Stimulated activated CD8-positive, alpha-beta memory T cell treated with anti-CD3 and anti-CD28 coated beads, Interleukin-12 subunit alpha, Interleukin-12 subunit beta, amount 100 ng/mL, for 1 hour (primary cell): ENCODE measurements at places on chromosomes 12 and 14.

GRCh38 chr12:8493084-8493483 lies 20.2 kb upstream of the CLEC4D start:
- DNase-seq: peak; percentile 9

- DNase-seq: no peak
These were observed 26.3 kb upstream of the CD69 start for GRCh38 chr12:9786726-9787717.

DNA sequence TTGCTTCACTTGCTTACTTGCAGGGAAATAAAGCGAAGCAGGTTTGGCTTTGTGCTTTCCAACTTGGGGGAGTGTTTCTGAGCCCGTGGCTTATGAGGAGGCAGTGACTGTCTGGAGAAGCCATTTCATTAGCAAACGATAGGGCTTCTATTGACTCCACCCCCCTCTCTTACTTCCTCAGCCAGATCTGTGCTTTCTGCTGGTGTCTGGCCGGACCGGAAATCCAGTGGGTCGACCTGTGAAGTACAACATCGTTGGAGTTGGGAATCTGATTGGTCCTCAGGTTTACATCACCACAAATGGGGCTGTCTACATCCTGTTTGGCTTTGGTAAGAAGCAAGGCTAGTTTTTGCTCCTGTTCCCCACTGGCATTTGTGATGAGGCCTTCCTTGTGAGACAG lies 22.3 kb downstream of the FAM234B start:
- no peak for DNase-seq

- no peak for DNase-seq
These were observed 56.4 kb downstream of the PITPNM2 start for GRCh38 chr12:123094349-123095077.

GRCh38 chr12:100820314-100820713 lies 25.7 kb downstream of the ANO4 start:
- no peak for DNase-seq

DNA sequence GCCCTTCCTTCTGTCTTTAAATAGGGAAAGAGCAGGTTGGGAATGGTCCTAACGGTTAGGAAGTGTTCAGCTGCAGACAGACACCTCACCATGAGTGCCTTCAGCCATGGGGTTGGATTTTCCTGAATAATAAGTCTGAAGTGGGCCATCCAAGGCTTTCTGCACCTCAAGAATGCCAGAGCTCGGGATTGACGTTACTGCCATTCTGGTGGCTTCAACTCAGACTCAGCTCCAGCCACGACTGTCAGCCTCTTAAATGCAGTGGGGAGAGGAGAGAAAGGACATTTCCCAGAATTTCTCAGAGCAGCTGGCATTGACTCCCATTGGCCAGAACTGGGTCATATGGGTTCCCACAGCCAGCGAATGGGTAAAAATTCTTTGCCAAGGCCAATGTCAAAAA lies 363.4 kb downstream of the MED13L start:
- DNase-seq: no peak

- DNase-seq: no peak
These were observed 87.9 kb downstream of the ALX1 start for GRCh38 chr12:85367936-85368335.

GRCh38 chr14:105356927-105357326 lies 41.4 kb upstream of the TEX22 start:
- no peak for DNase-seq

GRCh38 chr14:49940808-49941421 lies 48.0 kb downstream of the ARF6 start:
- no peak for DNase-seq

GRCh38 chr12:102043928-102044327 lies 17.9 kb downstream of the WASHC3 start:
- DNase-seq: no peak

DNA sequence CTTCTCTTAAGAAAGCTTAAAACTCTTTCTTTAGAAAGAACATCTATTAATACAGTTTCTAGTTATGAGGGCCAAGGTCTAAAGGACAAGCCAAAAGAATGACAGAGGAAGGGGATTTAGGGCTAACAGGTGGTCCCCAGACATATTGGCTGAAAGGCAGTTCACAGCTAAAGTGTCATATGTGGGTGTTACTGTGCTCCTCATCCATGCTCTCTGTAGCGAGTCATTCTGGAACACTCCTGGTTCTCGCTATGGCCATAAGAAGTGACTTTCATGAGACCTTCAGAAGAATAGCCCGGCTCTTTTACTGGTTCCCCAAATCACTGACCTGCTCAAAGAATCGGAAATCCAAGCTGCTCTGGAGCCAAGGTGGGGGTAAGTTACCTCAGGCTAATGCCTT lies 55.0 kb downstream of the TBK1 start:
- DNase-seq: no peak

GRCh38 chr14:68384881-68385280 lies 408.0 kb downstream of the ZFP36L1 start:
- DNase-seq: no peak

GRCh38 chr12:99260456-99260996 lies 387.0 kb upstream of the GARIN6 start:
- DNase-seq: no peak

DNA sequence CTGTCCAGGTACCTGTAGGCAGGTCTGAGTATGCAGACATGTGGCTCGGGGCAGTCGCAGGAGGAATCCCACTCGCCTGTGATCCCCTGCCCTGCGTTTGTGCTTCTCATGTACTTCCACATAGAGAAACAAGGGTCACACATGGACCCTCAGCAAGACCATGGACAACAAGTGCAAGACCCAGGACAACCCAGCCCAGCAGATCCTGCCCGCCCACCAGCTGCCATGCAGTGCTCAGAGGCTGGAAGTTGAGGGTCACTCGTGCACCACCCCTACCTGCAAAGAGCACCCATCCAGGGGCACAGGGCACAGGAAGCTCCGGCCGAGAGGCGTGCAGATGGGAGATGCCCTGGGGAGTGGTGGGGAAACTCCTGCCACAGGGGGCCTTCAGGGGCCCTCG lies 67.5 kb upstream of the C14orf180 start:
- no peak for DNase-seq

GRCh38 chr12:102462386-102462785 lies 18.0 kb downstream of the IGF1 start:
- no peak for DNase-seq

DNA sequence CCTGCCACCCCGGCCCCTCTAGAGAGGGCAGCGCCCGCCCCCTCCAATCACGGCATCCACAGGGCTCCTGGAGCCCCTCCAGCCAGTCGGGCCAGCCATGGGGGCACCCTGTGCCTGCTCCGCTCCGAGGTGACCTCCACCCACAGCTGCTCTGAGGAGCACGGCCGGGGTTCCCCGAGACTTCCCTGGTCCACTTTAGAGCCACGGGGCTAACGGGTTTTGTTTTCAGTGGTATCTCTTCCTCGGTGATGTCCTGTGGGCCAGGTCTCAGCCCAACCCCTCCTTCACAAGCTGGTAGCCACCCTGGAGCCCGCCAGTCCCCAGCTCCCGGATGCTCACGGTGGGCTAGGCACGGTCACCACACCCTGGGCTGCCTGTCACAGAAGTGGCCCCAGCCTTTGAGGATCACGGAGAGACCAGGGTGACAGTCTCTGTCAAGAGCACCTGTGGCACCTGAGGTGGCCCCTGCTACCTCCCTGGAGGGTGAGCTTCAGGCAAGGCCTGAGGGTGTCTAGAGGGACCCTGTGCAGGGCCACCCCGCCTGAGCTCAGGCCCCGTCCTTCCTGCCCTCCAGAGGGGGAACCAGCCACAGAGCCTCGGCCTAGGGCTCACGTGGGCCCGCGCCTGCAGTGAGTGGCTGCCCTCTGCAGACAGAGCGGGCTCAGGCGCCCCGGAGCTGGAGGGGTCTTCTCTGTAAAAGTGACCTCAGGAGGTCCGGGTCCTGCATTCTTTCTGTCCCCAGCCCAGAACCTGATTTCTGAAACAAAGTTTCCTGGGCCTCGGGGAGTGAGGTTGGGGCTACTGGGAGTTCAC lies 146.0 kb upstream of the C14orf180 start:
- no peak for DNase-seq

GRCh38 chr14:70666361-70666686 lies 24.6 kb downstream of the TTC9 start:
- no peak for DNase-seq

- DNase-seq: no peak
These were observed 38.0 kb upstream of the FKBP4 start for GRCh38 chr12:2756756-2757155.

DNA sequence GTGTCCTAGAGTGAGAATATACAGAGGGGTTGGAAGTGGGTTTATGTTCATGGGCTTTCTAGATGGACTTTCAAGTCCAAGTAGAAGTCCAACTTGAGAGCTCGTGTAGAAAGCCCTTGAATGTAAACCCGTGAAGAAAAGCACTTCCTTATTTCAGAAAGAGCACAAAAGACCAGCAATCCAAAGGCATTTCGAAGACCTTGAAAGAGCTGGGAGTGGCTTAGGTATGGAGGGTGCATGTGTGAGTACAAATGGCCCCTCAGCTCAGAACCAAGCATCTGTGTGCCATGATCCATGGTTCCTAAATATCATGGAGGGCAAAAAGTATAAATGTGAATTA lies 160.7 kb downstream of the ETV6 start:
- no peak for DNase-seq

DNA sequence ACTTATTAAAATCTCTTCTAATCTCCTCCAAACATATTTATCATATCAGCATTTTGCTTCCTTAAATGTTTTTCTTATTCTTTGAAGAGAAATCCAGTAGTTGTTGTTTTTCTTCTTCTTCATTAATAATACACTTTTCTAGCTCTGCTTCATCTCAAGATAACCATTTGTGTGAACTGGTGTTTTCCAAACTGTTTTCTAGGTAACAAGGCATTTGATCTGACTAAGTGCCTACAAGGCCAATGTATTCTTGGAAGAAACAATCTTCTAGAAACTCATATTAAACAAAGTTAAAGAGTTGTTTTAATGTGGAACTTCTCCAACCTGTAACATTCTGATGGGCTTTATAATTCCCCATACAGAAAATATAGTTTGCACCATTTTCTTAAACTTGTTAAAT lies 30.8 kb upstream of the IFNG start:
- no peak for DNase-seq
